NCI-H2081 (cell line): ENCODE measurements at places on chromosomes 2 and 18.

DNA sequence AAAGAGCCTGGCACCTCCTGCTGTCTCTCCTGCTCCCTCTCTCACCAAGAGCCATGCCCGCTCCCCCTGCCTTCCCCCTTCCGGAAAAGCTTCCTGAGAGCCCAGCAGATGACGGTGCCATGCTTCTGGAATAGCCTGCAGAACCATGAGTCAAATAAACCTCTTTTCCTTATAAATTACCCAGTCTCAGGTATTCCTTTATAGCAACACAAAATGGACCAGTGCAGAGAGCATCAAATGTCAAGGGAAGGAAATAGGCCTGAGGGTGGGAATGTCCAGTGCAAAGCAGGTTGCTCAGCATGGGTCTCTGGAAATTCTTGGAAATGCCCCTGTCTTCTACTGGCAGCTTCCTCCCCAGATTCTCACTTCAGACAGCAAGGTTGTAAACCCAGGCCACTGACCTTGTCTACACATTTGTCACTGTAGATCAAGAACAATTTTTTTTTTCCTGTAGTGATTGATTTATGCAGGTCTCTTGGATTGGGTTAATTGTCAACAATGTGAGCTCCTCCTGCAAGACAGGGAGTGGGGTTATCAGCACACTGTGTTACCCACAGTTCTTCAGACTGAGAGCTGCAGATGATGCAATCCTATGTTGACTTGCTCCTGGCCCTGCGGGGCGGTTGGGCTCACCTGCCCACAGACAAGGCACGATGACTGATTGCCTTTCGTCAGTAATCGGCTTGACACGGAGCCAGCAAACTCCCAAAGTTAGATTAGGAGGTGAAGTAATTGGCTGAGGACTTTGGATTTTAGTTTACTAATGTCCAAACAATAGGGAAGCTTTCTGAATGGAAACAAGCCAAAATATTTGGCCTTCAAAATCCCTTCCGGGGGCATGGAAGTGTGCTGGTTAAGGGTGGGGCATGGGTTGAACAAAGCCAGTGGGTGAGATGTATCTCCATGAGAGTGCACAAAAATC is 5.4 kb upstream of the BOD1L2 start:
- no peak for DNase-seq

DNA sequence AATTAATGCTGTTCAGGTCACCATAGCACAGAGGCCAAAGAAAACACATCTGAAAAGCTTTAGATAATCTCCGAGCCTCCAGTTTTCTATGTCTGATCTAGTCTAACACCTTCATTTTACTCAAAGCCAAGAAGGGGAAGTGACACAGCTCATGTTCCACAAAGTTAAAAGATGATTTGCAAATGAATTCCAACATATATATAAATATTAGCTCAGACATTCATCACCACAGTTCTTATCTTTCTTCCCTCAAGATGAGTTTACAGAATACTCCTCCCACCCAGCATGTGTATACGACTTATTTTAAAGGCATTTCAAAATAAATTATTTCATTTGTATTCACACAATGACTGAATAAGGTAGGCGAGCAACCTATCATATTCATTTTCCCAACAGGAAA is 82.4 kb downstream of the AAK1 start:
- no peak for DNase-seq

DNA sequence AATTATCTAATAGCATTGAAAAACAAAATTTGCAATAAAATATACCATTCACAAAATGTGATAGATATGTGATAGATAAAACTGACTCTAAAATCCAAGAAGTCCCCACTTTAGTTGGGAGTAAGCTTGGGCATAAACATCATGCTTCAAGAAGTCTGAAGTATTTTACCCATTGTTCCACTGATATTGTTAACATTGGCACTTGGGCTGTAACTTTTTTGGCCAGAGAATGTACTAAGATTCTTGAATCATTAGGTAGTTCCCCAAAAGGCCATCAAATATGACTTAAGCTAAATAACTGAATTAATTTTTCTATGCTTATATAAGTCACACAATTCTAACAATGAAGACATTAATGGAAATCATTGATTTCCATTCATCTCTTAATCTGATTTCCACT is 413.6 kb downstream of the CDH2 start:
- no peak for DNase-seq

- DNase-seq, result no peak
These were observed 311.5 kb upstream of the GYPC start for GRCh38 chr2:126344493-126344892.

- no peak for DNase-seq
These were observed 32.0 kb upstream of the GPR39 start for GRCh38 chr2:132384491-132385151.

DNA sequence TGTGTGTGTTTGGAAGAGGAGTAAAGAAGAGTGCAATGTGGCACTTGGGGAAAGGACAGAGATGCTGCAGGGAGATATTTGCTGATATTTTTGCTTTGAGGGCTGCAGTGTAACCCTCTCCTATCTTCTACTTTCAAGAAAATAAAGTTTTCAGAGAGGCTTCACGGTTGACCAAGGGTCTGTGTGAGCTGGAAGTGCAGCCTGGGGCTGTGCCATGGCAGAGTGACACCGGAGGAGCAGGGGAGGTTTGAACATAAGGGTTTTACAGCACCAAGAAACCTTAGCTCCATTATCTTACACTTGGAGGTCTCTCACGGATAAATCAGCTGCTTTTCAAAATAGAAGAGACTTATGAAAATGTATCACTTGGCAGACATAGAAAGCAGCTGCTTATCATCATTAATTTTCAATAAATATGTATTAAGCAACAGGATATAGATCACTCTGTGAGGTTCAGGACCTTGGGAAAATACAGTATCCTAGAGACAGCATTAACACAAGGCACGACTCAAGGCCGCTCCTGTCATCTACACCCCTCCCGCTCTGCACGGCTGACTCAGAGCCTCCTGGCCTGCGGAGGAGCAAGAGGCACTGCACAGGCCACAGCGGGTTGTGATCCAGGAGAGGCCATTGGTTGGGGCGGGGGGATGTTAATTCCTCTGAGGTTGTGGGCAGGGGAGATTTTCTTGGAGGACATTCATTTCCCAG is 127.8 kb downstream of the COPS8 start:
- no peak for DNase-seq

DNA sequence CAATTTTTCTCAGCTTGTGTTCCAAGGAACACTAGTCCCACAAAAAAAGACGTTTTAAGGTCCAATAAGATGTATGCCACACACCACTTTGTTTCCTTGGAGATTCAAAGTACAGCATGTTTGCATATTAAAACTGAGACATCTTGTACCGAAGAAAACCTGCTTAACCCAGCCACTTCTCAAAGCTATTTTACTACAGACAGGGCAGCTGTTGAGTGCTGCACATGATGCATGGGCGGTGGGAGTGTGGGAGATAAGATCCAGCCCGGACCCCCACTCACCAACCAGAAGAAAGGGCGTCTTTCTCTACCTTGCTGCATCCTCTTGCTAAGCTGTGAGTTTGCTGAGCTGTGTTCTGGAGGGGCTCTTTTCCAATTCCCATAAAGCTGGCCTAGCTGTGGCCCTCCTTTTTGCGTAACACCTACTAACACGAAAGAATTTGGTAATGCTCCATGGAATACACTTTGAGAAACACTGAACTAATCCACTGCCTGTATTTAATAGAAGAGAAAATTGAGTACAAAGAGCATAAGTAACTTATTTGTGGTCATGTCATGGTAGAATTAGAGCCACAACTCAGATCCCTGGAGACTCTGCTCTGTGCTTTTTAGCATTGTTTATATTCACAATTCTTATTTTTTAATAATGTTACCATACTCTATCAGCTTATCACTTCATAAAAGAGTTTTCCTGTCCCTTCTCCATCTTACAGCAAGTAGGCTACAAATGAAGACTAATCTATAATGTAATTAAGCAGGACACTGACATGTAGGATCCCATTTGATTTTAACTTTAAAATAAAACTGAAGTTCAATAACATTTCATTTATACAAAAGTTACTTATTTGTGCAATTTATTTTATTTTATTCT is 90.0 kb downstream of the PLEKHM3 start:
- DNase-seq, result no peak

DNA sequence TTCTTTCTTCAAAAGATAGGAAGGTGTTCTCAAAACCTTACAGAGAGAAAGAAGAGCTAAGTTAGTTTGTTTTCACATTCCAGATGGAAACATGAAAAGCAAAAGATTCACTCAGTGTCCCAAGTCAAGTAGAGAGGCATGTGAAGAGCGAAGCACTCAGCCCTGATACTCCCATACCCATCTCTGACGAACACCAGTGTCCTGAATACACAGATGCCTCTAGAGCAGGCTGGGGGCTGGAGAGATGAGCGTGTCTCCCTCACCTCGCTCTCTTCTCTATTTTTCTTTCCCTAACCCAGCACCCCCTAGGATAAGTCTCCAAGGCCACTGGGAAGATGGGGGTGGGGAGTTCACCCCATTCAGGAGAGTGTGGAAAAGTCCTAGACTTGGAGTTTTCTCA is 227.8 kb downstream of the TMEM163 start:
- DNase-seq, result no peak
